Effector memory CD8-positive, alpha-beta T cell (primary cell): ENCODE measurements at places on chromosomes 16 and 17.

GRCh38 chr16:23288209-23288608 lies 13.9 kb upstream of the SCNN1B start:
- H3K27ac ChIP-seq, result no peak overlapping the region
- no peak for DNase-seq
- no peaks in the 10 kb centered on the region for H3K36me3 ChIP-seq
- no peak overlapping the region for H3K4me3 ChIP-seq
- no peaks in the 10 kb centered on the region for H3K4me1 ChIP-seq
- peaks cover 7% of the 10 kb centered on the region for H3K27me3 ChIP-seq

- H3K27ac ChIP-seq, result no peak overlapping the region
- H3K4me1 ChIP-seq, result peaks cover 7% of the 10 kb centered on the region
- H3K4me3 ChIP-seq, result no peak overlapping the region
- H3K27me3 ChIP-seq, result no peaks in the 10 kb centered on the region
- peaks cover 4% of the 10 kb centered on the region for H3K36me3 ChIP-seq
Observed at GRCh38 chr17:50957600-50958575, 91.7 kb upstream of the TOB1 start.

- H3K27me3 ChIP-seq, result no peaks in the 10 kb centered on the region
- DNase-seq, result no peak
- H3K4me3 ChIP-seq, result no peak overlapping the region
- no peak overlapping the region for H3K27ac ChIP-seq
- H3K4me1 ChIP-seq, result no peaks in the 10 kb centered on the region
Observed at GRCh38 chr16:53968896-53969295, 264.9 kb downstream of the FTO start.

DNA sequence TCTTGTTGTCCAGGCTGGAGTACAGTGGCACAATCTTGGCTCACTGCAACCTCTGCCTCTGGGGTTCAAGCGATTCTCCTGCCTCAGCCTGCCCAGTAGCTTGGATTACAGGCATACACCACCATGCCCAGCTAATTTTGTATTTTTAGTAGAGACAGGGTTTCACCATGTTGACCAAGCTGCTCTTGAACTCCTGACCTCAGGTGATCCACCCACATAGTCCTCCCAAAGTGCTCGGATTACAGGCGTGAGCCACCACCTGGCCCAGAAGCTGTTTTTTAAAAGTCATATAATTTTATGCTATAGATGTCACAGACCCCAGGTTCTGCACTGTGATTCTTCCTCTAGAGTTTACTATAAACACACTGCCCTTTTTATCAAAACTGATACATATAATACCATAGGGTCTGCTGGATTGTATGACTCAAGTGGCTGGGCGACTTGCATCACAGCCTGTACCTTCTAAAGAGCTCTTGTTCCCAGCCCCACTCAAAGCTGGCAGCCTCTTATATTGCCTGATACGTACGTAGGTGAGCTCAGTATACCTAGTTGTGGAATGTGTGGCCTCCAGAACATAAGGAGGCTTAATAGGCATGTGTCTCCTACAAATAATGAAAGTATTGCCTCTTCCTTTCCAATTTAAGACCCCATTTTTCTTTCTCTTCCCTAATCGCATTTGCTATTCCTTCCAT lies 295.8 kb downstream of the ZFHX3 start:
- H3K4me1 ChIP-seq, result no peaks in the 10 kb centered on the region
- no peak overlapping the region for H3K27ac ChIP-seq
- H3K27me3 ChIP-seq, result no peaks in the 10 kb centered on the region

GRCh38 chr16:26595199-26595598 lies 471.5 kb upstream of the C16orf82 start:
- H3K27me3 ChIP-seq, result peaks cover 8% of the 10 kb centered on the region
- DNase-seq, result no peak
- peaks cover 2% of the 10 kb centered on the region for H3K36me3 ChIP-seq
- no peak overlapping the region for H3K4me3 ChIP-seq
- no peak overlapping the region for H3K27ac ChIP-seq
